Posterior cingulate gyrus (tissue), 11 donors: ENCODE measurements at places on chromosomes 3 and 15.

GRCh38 chr3:129161860-129162271, 1.0 kb upstream of the ISY1 start:
- no peak for DNase-seq

DNA sequence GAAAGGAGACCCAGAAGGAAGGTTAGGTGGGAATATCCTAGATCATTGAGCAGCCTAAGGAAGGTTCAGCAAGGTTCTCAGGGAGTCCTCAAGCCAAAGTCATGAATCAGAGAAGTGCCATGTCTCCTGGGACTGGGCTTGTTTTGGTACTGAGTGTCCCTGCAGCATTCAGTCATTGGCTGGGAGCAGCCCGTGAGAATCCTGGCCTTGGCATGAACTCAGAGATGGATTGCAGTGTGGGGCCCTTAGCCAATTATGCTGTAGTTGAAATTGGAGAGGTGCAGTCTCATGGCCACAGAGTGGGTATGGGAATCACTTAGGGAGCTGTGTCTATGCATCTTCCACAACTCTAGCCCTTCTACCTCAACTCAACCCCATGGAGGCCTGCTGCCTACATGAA, 17.0 kb upstream of the PPM1L start:
- DNase-seq: no peak

- DNase-seq: no peak
Observed at GRCh38 chr3:67832817-67833216, 178.4 kb upstream of the SUCLG2 start.

DNA sequence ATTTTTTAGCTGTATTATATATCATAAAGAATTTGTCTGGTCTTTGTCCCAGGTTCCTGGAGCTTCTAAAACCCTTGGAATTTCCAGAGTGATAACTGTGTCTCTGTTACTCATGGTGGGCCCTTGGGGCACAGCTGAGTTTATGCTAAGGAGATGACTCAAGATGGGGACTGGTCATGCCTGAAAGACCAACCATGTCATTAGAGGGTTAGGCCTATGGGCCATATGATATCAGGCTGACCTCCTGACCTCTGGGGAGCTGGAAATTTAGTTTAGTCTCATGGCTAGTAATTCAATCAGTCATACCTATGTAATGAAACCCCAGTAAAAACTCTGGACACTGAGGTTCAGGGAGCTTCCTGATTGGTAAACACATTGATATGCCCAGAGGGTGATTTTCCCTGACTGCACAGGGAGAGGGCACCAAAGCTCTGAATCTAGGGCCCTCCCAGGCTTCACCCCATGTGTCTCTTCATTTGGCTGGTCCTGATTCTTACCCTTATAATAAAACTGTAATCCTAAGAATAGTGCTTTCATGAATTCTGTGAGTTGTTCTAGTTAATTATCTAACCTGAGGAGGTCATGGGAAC, 69.6 kb downstream of the EEFSEC start:
- no peak for DNase-seq

DNA sequence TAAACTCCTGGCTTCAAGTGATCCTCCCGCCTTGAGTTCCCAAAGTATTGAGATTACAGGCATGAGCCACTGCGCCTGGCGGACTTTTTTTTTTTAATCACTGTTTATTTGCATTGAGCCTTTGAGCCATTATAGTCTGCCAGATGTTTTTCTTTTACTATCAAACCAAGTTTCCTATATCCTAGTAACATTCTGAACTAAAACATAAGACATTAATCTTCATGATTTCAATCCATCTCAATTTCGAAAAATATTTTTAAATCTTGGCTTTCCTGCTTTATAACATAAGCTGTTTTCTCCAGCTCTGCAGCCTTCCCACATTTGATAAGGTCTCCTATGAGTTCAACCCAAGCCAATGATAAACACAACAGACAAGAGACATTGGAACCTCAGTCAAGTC, 75.4 kb downstream of the UMPS start:
- DNase-seq: no peak
